Femur (tissue), 1 donor: ENCODE measurements at places on chromosomes 5 and 9.

DNA sequence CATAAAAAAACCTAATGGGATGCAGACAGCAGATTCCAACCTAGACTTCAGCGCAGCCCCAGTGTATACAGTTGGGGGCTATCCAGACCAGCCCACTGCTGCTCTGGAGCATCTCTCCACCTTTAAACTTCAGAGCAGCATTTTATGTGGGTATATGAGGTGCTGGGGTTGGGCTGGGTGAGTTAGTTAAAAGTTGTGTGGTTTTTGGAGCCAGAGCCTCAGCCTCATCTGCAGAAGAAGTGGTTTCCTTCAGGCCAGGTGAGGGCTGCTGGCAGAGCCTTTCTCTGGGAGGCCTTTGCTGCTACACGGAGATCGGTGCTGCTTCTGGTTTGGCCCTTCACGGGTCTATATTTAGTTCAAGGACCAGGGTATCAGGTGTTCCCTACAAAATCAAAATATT, 228.3 kb downstream of the PDZD2 start:
- DNase-seq = no peak

DNA sequence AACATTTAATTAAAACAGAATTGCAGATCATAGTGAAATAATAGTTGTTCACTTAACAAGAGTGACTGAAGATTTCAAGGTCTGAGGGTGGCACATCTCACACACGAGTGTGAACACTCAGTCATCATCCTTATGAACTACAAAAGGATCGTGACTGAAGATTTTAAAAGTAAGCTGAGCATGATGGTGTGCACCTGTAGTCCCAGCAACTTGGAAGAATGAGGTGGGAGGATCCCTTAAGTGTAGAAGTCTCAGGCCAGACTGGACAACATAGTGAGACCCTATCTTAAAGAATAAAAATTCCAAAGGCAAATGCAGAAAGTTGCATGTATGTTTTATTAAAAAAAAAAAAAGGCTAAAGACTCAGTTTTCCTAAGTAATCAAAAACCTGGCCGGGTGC, 22.4 kb upstream of the ATP6V1G1 start:
- no peak for DNase-seq

DNA sequence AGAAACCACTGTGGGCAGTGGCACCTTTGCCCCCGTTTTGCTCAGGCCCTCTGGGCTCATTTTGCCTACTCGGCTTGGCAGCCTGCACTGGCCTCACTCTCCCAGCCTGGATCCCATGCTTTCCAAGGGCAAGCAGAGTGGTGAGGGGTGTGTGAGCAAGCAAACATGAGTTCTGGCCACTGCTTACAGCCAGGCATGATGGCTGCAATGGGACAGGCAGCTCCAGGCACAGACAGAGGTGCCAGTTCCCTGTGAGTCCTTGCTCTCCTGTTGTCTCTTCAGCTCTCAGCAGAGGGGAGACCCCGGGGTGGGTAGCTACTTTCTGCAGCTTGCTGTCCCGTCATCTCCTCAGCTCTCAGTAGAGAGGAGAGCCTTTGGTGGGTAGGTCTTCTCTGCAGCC, 35.2 kb upstream of the TYRP1 start:
- DNase-seq = no peak

DNA sequence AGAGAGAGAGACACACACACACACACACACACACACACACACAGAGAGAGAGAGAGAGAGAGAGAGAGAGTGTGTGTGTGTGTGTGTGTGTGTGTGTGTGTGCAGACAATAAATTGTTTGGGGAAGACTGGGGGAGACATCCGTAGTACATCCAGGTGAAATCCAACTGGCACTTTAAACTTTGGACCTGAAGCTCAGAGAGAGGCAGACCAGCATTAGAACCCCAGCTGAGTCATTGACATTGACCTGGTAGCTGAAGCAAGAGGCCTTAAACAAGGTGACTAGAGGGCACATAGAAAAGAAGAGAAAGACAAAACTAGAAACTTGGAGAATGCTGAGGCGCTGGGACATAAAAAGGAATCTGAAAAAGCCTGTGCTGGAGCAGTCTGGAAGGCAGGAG, 251.5 kb downstream of the CRB2 start:
- DNase-seq = no peak

GRCh38 chr9:132061526-132061925, 18.1 kb downstream of the MED27 start:
- DNase-seq = no peak

GRCh38 chr5:104452550-104452949, 890.0 kb upstream of the NUDT12 start:
- no peak for DNase-seq

GRCh38 chr5:135971701-135972100, 16.9 kb upstream of the LECT2 start:
- DNase-seq = no peak

DNA sequence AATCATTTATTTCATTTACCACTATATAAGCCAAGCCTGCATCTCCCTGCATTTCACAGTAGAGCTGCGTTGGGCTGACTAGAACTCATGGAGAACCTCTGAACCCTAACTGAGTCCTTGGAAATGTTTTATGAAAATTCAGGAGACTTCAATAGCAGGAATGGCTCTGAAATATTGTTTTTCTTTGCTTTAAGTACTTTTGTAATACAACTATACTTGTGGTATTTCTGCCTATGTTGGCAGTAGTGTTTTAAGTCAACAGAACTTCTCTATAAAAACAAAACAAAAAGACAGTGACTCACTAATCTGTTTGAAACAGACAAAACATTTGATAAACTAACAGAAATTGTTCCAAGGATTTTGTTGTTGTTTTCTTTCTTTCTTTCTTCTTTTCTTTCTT, 489.2 kb upstream of the MEF2C start:
- no peak for DNase-seq

GRCh38 chr5:106766916-106767315, 903.8 kb downstream of the EFNA5 start:
- DNase-seq = no peak

GRCh38 chr9:2923766-2924379, 80.0 kb upstream of the PUM3 start:
- DNase-seq = no peak
